ENCODE measurements at places on chromosomes 2 and 18.

DNA sequence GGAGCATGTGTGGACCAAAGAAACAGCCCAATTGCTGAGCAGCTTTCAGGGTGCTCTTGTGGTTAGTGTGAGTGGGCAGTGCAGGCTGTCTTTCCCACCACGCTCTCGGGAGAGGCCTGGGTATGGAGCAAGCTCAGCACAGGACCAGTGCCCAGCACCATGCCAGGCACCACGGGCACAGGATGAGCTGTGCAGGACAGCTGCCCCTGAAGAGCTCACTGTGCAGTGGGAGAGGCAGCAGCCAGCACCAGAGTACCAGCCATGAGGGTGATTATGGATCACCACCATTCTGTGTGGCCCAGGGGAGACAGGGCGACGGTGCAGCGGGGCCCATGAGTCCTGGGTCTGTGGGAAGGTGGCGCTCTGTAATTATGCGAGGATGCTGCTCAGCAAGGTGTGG is 29.7 kb upstream of the FAHD2A start:
- DNase-seq = no peak

DNA sequence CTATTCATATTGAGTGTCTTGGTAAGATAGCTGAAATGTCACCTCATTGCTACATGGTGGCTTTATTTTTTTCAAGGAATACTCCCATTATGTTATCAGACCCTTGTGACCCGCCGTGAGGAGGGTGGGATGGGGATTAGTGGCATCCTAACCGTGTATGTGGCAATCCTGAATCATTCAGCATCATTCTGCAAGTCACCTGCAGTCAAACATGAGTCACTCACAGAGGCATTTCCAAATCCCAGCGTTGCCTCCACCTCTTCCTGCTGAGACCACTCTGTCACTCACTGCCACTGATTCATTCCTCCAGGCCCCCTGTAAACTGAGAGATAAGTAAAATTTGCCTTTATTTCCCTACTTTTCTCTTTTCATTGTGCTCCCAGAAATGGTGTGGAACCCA is 307.4 kb upstream of the KLHL29 start:
- no peak for DNase-seq

DNA sequence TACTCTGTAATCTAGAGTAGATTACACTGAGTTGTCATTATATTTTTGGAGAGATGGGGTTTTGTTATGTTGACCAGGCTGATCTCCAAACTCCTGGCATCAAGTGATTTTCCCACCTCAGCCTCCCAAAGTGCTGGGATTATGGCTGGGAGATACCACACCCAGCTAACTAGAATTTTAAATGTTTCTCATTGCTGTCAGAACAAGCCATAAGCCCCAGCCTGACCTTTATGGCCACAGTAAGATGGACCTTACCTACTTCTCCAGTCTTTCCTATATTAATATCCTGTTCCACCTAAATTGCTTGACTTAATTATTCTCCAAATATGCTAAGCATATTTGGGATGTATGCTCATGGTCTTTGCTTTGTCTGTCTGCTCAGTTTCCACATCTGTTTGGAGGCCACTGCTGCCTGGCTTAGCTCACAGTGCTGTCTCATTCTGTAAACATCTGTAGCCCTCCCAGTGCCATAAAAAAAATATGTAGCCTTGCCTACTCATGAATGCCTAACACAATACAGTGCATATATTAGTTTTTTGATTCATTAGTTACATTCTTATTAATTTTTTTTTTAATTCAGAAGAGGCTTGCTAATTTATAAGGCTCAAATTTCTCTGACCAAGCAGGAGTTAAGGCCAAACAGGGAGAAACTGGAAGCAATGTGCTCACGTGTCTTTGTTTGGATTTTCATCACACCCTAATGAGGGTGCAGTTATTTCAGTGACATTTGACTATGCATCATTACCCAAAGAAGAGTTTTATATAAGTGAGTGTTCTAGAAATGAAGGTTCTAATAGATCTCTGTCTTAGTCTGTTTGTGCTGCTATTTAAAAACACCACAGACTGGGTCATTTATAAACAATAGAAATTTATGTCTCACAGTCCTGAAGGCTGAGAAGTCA is 45.3 kb upstream of the PSME4 start:
- no peak for DNase-seq

DNA sequence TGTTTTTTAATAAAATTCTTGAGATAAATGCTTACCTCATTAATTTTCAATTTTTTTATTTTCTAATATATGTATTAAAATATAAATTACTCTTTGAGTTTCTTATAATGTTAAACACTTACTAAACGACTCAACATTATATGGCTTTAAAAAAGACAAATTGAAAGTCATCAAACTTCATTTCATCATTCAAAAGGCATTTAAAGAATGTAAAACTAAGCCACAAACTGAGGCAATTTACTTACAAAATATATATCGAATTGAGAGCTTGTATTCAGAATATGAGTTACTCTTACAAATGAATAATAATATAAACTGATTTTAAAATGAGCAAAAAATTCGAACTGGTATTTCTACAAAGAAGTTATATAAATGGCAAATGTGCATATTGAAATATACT is 1262.2 kb upstream of the PIK3C3 start:
- DNase-seq = no peak

DNA sequence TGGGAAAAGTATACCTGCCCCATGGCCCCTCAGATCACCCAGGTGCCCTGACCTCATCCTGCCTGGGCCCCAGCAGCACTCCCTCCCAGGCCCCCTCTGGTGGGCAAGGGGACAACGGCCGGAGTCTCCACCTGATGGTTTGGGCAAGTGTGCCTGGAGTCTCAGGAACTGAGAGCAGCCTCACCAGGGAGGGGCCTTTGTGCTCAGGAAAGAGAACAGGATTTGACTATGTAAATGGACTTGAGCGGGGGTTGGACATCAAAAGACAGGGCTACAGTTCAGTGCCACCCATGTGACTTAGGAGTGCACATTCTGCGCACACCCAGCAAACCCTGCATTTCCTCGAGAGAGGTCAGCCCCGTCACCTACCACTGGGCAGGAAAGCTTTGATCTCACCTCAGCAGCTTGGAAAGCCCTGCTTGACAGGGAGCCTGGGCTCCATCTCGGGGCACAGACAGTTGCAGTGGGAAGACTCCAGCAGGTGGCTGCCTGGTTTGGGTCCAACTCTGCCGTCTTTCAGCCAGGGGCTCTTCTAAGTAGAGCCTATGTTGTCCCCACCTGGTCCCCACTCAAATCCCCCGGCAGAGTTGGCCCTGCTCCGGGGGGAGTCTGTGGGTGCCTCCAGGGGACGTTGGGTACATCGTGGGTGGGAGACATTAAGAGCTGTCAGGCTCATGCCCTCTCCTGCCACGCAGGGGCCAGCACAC is 3.3 kb downstream of the INPP5D start:
- DNase-seq = no peak

DNA sequence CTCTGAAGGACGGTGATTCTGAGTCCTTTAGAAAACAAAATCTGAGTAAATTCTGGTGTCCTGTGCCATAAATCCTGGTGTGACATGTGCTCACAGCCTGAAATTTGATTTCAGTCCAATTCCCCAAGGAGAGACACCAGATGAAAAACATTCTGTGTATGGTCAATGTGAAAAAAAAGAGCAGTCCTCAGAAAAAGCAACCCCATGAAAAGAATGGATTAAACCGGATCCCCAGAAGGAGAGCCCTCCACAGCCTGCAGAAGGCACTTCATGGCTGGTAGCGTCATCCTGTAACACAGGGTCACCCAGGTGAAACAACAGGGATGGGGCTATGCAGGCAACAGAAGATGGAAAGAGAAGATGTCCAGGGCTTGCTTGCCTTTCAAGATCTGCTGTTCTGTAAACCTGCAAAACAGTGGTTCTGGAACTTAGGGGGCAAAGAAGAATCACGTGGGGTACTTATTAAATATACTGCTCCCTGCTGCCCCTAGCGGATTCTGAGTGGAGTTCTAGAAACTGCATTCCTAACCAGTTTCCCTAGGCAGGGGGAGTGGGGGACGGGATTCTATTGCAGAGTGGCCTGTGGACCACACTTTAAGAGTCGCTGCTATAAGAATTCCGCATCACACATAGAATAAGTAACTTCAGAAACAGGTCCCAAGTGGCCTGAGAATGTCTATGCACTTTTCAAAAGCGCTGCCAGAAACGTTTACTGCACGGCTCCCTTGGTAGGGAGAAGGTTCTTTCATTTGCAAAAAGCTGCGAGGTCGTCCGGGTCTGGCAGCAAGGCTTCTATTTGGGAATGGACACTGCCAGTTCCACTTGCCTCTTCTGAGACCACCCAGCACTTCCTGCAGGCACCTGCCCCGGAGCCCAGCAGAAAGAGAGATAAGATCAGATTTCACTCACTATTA is 118.9 kb upstream of the ARL5A start:
- no peak for DNase-seq

DNA sequence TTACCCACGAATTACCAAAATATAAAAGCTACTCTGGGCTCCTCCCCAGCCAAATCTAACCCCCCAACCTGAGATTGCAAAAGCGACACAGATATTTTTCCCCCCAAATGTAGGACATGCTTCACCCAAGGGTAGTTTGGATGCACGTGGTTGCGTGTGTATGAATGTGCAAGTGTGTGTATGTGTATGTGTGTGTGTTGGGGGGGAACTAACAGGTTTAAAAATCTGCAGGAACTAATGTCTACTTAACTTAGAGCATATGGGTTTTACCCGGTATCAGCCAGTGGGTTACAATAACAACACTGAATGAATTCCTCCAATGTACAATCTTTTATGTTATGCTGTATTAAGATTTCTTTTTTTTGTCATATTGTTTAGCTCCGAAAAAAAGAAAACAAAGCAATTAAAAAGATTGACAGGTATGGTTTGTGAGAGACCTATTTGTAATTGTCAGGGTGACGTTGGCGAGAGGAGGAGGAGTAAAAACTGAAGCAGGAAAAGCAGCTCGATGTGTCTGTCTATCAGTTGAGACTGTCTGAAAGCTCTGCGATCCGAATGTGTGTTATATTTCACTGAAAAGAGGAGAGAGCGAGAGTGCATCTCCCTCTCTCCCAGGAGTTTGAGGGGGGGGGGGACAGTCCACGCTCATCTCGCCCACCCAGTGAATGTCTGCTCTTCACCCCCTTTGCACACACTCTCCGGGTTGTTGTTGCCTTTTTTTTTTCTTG is at the start of gene TSHZ1:
Gene TSHZ1 (plus strand): TSS at position 524 of the 728 bp plus-strand sequence. CDS start 1,080 bp downstream, outside the sequence.
- no peak for DNase-seq

DNA sequence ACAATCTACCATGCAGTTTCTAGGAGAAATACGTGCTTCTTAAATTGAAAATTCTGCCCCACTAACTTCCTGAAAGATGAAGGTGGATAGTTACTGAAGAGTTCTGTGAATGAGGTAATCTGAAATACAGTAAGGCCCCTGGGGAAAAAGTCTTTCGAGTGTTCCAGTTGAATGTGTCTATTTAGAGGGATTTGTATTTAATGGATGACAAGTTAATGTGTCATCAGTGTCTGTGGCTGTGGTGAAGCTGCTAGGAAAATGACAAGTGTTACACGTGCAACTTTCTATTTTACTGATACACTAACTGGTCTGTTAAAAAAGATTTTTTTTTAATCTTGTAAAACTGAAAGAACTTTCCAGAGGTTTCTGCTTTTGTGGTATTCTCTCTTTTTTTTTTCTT is 384.6 kb downstream of the STK39 start:
- no peak for DNase-seq

DNA sequence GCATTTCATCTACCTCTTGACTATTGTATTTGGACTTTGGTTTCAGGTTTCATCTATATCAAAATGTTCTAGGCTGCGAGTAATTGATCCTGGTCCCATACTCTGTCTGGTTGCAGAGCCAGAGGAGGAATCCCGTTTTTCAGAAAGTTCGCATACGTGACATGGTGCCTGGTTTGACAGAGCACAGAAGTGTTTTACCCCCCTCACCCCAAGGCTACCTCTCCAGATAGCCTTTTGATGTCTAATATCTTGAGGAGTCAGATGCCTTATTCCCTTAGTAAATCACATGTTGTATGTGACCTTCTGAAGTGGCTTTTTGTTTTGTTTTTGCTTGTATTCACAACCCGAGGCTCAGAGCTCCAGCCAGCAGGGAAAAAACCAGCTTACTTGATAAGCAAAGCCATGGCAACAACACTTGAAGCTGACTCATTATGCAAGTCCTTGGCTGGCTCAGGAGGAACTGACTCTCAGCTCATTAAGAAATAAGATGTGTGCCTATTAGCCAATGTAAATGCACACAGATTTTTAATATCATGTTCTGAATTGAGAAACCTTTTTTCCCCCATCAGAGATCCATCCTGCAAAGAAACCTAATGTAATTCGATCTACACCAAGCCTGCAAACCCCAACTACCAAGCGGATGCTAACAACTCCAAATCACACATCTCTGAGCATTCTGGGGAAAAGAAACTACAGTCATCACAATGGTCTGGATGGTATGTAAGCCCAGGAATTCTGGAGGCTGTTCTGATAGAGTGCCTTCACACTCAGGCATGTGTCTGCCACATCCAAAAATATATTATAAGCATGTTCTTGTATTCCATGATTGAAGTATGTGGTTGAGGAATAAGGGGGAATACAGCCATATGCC is 41.4 kb downstream of the OXER1 start:
- no peak for DNase-seq

DNA sequence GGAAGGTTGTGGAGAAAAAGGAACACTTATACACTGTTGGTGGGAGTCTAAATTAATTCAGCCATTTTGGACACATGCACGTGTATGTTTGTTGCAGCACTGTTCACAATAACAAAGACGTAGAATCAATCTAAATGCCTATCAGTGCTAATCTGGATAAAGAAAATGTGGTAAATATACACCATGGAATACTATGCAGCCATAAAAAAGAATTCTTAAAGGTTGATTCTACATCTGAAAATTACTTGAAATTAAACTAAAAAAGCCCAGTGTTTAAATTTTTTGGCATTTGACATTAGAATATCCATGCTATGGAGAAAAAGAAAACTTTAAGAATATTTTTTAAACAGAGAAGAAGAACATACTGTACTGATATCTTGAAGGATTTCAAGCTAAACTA is 84.0 kb downstream of the BMPR2 start:
- DNase-seq = no peak

- no peak for DNase-seq
These were observed 5.1 kb downstream of the PSD4 start for GRCh38 chr2:113178891-113179290.

GRCh38 chr2:107235491-107236254 is 349.7 kb upstream of the ST6GAL2 start:
- no peak for DNase-seq

GRCh38 chr18:22228976-22229375 is 59.6 kb downstream of the GATA6 start:
- DNase-seq = no peak

GRCh38 chr2:226971084-226971483 is 135.2 kb downstream of the RHBDD1 start:
- DNase-seq = no peak

GRCh38 chr2:226716126-226716525 is 83.5 kb downstream of the IRS1 start:
- no peak for DNase-seq
